Peyer's patch (tissue), 4 donors: ENCODE measurements at places on chromosomes 11 and 22.

DNA sequence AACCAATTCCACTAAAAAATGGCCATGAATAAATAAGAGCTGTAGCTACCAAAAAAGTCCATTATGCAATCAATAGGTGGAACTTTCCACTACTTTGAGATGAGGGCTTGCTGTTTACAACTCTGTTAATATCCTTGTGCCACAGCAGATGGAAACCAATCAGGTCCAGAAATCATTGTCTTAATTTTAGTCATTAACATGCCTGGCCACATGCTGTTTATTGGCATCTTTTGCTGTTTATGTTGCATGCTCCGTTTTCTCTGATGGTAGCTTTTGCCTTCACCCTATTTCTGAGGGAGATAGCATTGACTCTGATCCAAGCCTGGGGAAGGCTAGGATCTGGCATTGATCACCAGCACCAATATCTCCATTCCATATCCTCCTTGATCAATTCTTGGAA, 192.9 kb upstream of the SEZ6L start:
- DNase-seq: no peak

GRCh38 chr11:66101066-66101464, 31.0 kb downstream of the PACS1 start:
- no peak for DNase-seq

DNA sequence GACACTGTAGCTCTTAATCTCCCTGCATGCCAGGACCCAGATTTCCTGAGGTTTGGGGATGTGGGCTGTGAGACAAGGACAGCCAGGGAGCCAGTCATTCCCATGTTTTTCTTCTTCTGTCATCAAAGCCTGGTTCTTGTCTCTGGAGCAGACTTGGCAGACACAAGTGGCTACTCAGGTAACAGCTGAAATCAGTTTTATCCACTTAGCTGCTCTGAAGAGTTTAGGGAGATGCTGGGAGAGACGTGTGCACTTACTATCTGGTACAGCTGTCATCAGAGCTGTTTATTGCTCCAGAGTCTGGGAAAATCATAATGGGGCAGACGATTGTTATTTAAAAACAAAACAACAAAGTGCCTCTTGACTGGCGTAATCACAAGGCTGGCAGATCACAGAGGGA, 56.6 kb downstream of the CSNK2A3 start:
- no peak for DNase-seq

GRCh38 chr22:24144056-24144777, 37.1 kb upstream of the SUSD2 start:
- DNase-seq: no peak

DNA sequence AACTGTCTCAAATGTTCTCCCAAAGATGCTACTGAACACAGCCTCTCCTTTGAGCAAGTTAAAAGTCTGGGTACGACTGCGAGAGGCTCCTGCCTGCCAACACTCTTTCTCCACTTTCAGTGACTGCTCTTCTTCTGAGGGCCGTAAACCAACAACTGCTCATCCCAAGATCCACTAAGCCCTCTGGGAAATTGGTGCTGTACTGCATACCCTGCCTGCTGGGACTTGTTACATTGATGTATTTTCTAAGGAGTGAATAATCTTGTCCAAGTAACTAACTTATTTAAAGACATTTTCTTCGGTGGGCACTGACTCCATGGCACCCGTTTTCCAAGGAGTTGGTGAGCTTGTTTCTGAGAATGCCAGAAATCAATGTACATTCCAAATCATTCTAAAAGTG, 87.2 kb downstream of the ZNF280B start:
- no peak for DNase-seq

GRCh38 chr11:201966-202365, 5.2 kb downstream of the BET1L start:
- DNase-seq: peak; percentile 41

GRCh38 chr22:42682113-42682851, 33.1 kb upstream of the CYB5R3 start:
- no peak for DNase-seq

DNA sequence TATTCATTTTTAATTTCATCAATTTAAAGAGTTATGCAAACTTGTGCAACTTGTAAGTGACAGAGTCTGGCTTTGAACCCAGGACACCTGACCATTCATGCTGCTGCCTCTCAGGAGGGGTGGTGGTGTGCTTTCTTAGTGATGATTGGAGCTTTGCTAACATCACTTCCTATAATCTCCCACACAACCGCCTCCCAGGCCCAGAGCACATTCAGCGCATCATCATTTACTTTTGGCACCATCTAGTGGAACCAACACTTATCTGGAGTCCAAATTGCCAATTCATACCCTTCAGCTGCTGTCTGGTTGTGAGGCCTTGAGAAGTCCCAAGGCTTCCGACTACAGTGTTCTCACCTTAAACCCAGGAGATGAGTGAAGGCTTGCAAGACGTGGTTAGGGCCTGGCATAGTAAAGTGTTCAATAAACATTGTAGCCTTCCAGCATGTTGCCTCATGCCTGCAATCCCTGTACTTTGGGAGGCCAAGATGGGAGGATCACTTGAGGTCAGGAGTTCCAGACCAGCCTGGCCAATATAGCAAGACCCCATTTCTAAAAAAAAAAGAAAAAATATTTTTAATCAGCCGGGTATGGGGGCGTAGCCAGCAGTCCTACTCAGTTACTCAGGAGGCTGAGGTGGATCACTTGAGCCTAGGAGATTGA, 1.1 kb upstream of the TTLL1 start:
- no peak for DNase-seq

- no peak for DNase-seq
Measured at GRCh38 chr11:48044577-48044976, 64.2 kb downstream of the PTPRJ start.

DNA sequence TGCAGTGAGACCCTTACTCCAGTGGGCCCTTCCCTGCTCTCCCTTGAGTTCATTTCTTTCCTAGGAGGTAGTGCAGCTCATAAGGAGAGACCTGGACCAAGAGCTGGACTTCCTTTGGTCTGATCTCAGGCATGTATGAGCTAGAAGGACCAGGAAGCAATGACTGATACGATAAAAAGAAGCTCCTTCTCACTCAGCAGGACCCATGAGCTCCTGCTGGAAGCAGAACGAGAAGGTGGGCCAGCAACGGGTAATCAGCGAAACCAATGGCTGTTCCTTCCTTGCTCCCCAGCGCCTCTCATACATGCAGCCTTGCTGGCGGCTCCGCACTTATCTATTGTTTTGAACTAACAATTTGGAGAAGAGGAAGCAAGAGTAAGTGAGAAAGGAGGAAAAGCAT, 56.8 kb downstream of the RPUSD4 start:
- DNase-seq: no peak

GRCh38 chr22:43150731-43151206, 590 bp upstream of the TSPO start:
- DNase-seq: no peak

- DNase-seq: no peak
Measured at GRCh38 chr11:57315491-57315890, 9.3 kb downstream of the TNKS1BP1 start.

- no peak for DNase-seq
Measured at GRCh38 chr11:119172513-119172912, 4.0 kb downstream of the NLRX1 start.

DNA sequence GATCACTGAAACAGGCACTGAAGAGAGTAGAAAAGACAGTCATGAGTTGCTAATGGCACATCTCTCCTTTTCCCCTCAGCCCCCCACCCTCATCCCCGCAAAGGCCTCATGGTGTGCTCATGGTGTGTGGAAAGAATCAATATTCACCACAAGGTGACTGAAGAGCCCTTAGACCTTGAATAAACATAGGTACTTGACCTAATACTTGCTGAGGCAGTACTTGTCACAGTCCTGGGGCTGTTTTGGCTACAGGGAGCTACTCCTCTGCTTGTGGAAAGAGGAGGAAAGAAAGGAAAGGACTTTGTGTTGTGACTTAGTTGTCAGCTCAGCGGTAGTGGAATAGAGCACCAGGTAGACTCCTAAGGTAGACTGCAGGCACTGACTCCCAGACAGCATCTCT, 537.8 kb upstream of the CCDC179 start:
- DNase-seq: no peak

GRCh38 chr11:104254347-104254746, 90.4 kb upstream of the PDGFD start:
- no peak for DNase-seq

- DNase-seq: no peak
Measured at GRCh38 chr11:18091731-18092130, 14.2 kb downstream of the SAAL1 start.

GRCh38 chr11:19769820-19770219, 57.2 kb downstream of the NAV2 start:
- DNase-seq: no peak

GRCh38 chr11:35389897-35390465, 29.4 kb downstream of the SLC1A2 start:
- DNase-seq: no peak

DNA sequence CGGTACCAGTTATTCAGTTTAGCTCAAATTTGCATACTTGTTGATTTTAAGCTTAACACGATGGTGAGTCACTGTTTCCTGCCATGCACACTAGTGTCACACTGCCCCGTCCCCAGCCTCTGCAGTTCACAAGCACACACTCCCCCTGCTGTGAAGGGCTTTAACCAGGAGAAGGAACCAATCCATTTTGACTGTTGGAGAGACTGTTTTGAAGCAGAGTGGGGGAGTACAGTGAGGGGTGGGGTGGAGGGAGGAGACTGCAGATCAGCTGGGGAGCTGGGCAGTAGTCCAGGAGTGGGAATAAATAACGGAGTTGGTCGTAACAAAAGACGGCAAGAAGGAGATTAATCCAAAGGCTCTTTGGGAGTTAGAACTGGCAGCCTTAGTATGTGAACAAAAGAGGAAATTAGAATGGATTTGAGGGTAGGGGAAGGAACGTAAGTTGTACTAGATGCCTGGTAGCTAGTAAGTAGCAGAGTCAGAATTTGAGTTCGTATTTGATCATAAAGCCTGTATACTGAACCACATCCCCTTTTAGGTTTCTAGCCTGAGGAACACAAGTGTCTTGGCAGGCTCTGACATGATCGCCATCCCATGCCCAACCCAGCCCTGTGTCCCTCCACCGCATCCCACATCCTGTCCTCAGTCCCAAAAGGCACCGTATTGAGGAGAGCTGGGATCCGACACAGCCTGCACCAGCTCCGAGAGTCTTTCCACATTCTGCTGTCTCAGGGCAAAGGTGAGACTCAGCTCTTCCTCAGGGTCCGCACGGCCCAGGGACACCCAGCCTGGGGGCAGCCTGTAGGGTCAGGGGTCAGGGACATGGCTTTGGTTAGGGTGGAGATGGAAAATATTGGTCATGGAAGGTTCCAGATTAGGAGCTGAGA, 862 bp downstream of the TPP1 start:
- DNase-seq: peak; percentile 55

- DNase-seq: no peak
Measured at GRCh38 chr22:27745809-27746208, 55.7 kb downstream of the MN1 start.

GRCh38 chr11:117180661-117181585, 2.4 kb downstream of the SIDT2 start:
- peak; percentile 90 for DNase-seq

DNA sequence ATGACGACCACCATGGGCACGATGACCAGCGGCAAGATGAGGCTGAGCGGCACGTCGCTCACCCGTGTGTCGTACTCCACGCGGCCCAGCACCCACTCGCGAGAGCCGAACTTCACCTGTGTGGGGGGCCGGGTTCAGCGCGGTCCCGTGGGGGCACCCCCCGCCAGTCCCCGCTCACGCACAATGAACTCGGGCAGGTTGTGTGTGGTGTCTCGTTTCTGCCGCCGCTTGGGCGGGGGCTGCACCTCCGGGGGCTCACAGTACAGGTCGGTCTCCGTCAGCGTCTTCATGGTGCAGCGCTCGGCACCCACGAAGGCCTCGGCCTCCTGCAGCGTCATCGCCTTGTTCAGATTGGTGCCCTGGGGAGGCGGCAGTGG, 11.2 kb upstream of the MAPK11 start:
- no peak for DNase-seq

GRCh38 chr11:36065436-36065835, 121.6 kb downstream of the LDLRAD3 start:
- no peak for DNase-seq

DNA sequence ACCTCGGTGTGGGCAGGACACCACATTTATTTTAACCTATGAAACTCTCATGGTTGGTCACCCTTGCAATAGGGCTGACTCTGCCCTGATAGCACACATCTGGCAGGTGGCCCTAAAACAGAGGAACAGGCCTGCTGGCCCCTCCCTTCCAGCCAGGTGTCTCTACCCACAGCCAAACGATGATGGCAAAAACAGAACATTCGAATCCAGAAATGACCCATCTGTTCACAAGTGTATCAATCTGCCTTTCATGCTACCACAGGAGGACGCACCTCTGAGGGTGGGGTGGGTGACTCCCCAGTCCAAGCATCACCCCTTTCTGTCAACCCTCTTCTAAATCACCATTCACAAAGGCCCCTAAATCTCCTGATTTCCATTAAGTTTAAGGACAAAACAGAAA, 118.1 kb downstream of the ETS1 start:
- peak; percentile 81 for DNase-seq

GRCh38 chr11:29317694-29318093, 699.1 kb downstream of the KCNA4 start:
- no peak for DNase-seq

GRCh38 chr11:90251599-90251998, 28.8 kb upstream of the CHORDC1 start:
- DNase-seq: no peak

- DNase-seq: peak; percentile 54
Measured at GRCh38 chr11:71451596-71452198, 1.3 kb upstream of the NADSYN1 start.

GRCh38 chr11:129795089-129795488, 20.6 kb upstream of the TMEM45B start:
- DNase-seq: no peak

GRCh38 chr11:128825050-128825784, 41.9 kb downstream of the KCNJ1 start:
- DNase-seq: no peak
